ENCODE measurements at places on chromosomes 2 and 18.

DNA sequence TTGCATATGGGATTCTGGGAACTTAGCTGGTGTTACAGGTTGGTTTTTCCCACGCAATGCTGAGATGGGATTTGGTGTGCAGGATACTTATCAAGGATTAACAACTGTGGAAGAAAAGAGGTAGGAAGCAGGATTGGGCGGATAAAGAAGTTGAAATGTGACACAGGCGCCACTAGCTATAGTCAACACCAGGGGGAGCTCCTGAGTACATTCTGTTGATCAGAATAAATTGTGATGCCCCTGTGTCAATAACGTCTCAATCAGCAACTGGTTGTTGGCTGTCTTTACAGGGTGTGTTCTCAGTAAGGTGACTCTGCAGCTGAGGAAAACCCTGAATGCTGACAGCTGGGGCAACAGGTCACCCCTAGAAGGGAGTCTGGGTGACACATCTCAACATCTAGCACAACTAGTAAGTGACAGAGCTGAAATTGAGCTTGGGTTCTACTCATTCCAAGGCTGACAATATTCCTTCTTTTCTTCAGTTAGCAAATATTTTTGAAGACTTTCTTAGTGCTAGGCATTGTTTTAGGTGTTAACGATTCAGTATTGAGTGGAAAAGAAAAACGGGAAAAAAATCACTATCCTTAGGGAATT lies 143.0 kb downstream of the ARL6IP6 start:
- DNase-seq = no peak

DNA sequence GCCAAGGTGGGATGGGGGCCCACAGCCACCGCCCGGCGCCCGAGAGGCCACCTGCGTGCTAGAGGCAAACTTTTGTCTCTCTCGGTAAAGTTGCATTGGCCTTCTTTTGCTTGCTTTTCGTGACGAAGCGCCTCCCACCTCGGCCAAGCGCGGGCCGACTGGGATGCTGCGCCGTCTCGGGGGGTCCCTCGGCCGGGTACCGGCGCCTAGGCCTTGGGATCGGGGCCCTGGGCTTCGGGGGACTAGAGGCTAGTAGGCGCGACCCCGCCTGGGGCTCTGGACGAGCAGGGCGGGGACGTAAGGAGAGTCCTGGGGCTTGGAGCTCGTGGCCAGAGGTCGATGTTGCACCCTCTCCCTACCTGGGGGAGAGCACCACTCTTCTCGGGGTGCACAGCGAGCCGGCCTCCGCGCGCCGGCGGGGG lies 545 bp downstream of the GLI2 start:
- DNase-seq = no peak

- no peak for DNase-seq
Measured at GRCh38 chr2:215780907-215781685, 232.3 kb downstream of the MREG start.

GRCh38 chr2:64342195-64343099 lies 111.5 kb upstream of the LGALSL start:
- DNase-seq = no peak

DNA sequence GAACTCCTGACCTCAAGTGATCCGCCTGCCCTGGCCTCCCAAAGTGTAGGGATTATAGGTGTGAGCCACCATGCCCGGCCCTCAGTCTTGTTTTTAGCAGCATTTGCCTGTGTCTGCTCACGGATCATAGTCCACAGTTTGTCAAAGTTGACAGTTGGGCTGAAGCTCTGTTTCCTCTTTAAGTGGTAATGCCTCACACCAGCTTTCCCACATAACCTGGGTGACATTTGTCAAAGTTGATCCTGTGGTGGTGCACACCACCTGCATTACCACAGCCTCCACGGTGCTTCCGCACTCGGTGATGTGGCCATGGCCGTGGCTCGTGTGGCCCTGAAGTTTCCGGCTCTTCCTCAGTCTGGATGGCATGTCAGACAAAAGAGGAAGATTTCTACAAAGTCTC lies 27.1 kb downstream of the RAB31 start:
- no peak for DNase-seq

GRCh38 chr18:61189376-61189775 lies 143.9 kb upstream of the CDH20 start:
- no peak for DNase-seq

DNA sequence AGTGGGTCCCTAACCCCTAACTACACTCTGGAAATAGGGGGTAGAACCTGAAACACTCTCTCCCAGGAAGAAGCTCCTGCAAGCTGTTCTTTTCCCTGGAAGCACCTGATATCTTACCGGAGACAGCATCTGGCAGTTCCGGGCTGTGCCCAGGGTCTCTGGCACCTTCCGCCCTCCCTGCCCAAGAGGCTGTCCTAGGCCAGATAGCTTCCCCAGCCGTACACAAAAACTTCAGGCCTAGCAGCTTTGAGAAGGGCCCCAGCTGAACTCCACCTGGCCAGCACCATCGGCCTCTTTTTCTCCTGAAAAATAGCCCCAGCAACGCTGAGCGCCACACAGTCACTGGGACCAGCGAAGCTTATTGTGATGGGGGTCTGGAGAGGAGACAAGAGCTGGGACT lies 9.7 kb downstream of the OSR1 start:
- no peak for DNase-seq

DNA sequence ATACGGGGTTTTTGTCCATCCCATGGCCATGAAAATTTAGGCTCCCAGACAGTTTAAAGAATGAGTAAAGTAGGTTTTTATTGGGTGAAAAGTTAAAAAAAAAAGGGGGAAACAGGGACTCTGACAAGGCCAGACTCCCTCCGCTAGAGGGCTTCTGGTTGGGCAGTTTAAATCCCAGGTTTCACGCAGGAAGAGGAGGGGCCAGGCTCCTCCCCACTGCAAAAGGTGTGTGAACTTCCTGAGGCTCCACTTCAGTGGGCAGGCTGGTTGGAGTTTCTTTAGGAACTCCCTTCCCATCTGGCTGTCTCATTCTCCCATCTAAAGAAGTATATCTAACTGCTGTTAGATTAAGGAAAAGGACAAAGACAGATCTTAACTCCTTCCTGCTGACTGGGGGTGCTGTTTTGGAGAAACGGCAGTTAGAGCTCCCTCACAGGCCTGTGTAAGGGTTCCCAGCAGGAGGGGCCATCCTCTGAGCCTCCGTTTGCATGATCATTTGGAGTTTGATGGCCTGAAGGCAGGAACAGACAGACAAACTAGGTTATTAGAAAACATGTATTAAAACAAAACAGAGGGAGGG lies 1160.7 kb downstream of the CNTNAP5 start:
- DNase-seq = no peak

DNA sequence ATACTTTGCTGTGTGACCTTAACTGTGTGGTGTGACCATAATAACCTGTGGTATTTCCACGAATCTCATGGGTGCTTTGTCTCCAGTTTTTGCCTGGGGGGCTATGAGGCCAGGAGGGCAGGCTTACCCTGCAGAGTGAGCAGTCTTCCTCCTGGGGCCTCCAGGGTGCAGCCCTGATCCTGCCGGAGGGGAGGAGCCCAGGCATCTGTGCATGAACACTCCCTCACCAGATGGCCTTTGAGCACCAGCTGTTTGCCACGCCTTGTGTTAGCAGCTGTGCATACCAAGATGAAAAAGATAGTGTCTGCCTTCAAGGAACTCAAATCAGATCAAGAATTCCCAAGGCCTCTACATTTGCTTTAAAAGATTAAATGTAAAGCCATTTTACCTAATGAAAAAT lies 75.0 kb upstream of the RBM44 start:
- no peak for DNase-seq

GRCh38 chr2:20188851-20189250 lies 36.1 kb downstream of the SDC1 start:
- DNase-seq = no peak

DNA sequence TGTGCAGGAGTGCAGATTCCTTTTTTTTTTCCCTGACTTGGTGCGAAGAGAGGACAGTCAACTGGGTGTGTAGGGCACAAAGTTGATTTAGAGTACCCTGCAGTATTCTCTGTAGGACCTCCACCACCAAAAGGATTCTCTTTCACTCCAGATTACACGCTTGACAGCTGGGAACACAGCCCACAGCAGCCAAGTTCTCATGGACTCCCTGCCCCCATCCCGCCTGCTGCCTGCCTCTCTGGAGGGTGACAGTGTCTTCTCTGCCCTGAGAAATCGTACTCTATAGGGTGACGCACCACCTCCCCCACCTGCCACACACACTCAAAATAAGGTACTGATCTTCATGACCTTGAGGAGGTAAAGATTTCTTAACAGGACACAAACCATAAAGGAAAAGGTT lies 26.6 kb upstream of the IHH start:
- DNase-seq = no peak

GRCh38 chr2:43766006-43766405 lies 7.8 kb upstream of the DYNC2LI1 start:
- no peak for DNase-seq

GRCh38 chr2:241702155-241703031 lies 554 bp downstream of the ING5 start:
- DNase-seq = peak; percentile 53

GRCh38 chr2:11833601-11834000 lies 87.2 kb downstream of the LPIN1 start:
- DNase-seq = peak; percentile 22

GRCh38 chr18:50842846-50843245 lies 23.0 kb upstream of the MRO start:
- DNase-seq = no peak

DNA sequence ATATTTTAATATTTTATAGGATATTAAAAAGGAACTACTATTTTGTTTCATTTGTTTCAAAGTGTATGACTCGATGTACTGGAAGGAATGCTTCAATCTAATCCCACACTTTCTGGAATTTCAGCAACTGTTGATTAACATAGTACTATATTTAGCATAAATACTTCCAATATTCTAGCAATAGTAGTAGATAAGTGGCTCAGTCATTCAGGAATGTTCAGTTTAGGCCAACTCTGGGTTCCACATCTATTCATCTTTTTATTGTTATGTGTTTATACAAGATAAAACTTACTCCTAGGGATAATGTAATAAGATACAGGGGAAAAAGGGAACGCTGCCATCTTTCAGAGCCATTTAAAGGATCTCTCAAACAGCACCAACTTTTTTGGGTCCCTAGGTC lies 22.3 kb upstream of the ORC2 start:
- DNase-seq = no peak

DNA sequence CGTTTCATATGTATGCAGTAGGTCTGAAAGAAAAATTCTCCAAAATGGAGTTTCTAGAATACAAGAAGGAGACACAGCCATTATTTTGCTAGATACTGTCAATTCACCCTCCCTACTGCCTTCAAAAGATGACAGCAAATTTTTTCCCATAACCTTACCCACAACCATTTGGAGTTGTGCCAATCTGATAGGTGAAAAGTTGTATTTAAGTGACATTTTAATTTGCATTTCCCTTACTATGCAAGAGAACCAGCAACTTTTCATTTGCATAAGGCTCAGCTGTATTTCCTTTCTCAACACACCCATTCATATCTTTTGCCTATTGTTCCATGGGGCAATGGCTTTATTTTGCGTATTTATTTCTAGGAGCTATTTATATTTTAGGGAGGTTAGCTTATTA lies 31.4 kb upstream of the IL18RAP start:
- DNase-seq = no peak

- no peak for DNase-seq
Measured at GRCh38 chr2:159680692-159681091, 31.6 kb upstream of the MARCHF7 start.

DNA sequence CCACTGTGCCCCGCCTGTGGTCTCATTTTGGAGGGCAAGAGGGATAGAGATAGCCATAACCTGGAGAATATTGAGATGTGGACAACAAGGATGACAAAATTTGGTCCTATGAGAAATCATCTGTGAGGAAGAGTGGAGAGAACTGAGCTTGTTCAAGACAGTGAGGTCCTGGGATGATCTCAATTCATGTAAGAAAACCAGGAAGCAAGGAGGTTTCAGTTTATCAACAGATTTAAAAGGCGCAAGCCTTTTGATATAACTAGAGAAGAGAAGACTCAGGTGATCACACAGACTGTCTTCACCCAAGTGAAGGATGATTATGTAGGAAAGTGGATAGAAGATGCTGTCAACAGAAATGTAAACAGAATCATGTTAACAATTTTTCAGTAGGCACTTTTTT lies 39.1 kb downstream of the PCBP1 start:
- DNase-seq = no peak

DNA sequence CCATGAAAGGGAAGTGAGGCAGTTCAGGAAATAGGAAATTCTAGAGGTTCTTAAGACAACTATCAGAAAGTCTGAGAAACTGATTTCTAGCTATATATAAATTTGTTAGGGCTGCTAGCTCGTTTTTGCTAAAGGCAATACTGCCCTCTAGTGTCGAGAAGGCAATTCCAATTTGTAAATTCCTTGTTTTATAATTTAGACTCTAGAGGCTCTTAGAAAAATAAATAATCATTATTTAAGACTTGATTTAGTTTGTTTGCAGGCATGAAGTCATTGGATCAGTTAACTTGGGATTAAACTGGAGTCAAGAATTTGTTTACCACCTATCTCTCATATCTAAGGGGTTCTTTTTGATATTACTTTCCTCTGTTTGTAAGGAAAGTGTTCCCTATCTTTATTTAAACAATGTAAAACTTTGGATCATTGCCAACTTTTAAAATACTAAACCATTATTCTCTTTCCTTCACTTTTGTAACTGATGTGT lies 66.2 kb downstream of the ACVR2A start:
- DNase-seq = peak; percentile 52

GRCh38 chr2:195532628-195533271 lies 124.3 kb upstream of the SLC39A10 start:
- DNase-seq = no peak

- no peak for DNase-seq
Measured at GRCh38 chr2:240139666-240140393, 628 bp downstream of the OTOS start.

DNA sequence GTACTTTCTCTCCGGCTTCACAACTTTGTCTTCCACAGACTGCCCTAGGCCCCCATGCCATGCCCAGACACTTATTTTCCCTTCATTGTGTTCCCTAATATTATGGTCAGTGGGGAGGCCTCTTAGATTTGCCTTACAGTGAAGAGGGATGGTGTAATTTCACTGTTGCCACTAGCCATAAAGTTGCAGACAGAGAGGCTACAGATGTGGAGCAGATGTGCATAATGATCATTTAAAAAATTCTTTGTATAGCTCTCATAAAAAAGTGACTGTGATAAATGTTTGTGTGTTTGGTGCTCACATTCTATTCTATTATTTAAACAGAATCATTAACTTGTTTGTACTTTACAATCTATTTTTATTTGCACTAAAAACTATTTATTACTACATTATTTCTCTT lies 67.5 kb upstream of the FN1 start:
- no peak for DNase-seq

DNA sequence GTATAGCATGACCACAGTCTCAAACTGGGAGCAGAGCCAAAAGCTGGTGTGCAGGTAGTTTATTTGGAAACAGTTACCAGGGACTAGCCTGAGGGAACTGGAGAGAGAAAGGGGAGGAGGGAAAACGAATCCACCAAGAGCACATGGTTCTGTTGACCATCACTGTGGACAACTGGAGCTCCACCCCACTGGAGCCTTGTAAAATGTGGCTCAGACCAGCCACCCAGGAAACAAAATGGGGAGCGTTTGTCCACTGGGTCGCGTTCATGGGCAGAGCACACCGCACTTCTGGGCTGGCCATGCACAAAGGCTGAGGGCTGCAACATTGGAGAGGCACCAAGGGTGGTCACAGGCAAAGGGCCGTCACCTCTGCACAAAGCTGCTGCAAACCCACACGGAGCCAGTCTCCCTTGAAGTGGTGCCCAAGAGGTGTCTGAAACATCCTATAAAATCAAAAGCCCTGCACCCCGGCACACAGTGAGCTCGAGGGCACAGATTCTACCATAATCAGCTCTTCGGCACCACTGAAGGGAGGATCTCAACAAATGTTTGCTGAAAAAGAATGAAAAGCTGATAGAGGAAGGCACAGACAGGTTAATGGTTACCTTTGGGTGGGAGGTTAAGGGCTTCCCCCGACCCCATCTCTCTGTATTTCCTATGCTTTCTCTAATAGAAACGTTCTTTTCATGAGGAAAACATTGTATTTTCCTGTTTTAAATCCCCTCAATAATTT lies 192.9 kb downstream of the INHBB start:
- no peak for DNase-seq
